ENCODE measurements at places on chromosomes 4 and X. TPM values are rescaled to one million over a fixed set of nuclear protein-coding genes. Genes with fewer than 3 reads are reported as not detected.

MAGEA11 gene
- not detected for total RNA-seq

GRCh38 chr4:26082565-26082964 lies 168.5 kb downstream of the SMIM20 start:
- peaks cover 19% of the 10 kb centered on the region for H3K27me3 ChIP-seq
- H3K36me3 ChIP-seq: no peaks in the 10 kb centered on the region
- no peak overlapping the region for H3K4me3 ChIP-seq

- DNase-seq: no peak
- H3K4me3 ChIP-seq: no peak overlapping the region
- no peaks in the 10 kb centered on the region for H3K27me3 ChIP-seq
- H3K36me3 ChIP-seq: no peaks in the 10 kb centered on the region
Measured at GRCh38 chr4:162364651-162365050, 200.9 kb upstream of the FSTL5 start.

CT47B1 gene
- total RNA-seq: not detected

- no peak overlapping the region for H3K4me3 ChIP-seq
- H3K4me1 ChIP-seq: peaks cover 3% of the 10 kb centered on the region
- H3K36me3 ChIP-seq: peaks cover 8% of the 10 kb centered on the region
- H3K27ac ChIP-seq: no peak overlapping the region
- H3K27me3 ChIP-seq: no peaks in the 10 kb centered on the region
Measured at GRCh38 chrX:40749681-40750494, 14.5 kb upstream of the MED14 start.

DCAF4L1 gene
- 0.26 TPM for total RNA-seq

DNA sequence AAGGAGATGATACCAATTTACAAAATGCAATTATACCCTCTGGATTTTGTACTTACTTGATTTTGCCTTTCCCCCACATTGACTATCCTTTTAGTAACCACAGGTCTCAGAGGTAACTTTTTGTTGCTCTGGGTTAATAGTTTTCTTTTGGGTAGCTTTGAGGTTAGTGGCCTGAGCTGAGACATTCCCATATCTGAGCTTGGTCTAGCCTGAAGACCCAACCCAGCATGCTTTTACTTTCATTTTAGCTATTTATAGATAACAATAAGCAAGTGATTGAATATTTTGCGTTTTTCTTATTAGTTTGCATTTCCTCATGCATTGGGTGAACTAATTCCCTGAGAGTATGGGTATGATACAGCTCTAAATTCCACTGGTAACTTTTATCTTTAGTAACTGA lies 11.8 kb downstream of the HTN1 start:
- no peaks in the 10 kb centered on the region for H3K36me3 ChIP-seq
- no peaks in the 10 kb centered on the region for H3K4me1 ChIP-seq
- no peak overlapping the region for H3K4me3 ChIP-seq
- peaks cover 2% of the 10 kb centered on the region for H3K27me3 ChIP-seq

DAPP1 gene
- not detected for total RNA-seq

MXRA5 gene
- total RNA-seq: 1.3 TPM

CSAG3 gene
- not detected for total RNA-seq

DKC1 gene
- 83.5 TPM for total RNA-seq

- no peaks in the 10 kb centered on the region for H3K36me3 ChIP-seq
- no peak overlapping the region for H3K27ac ChIP-seq
- no peaks in the 10 kb centered on the region for H3K27me3 ChIP-seq
- peaks cover 11% of the 10 kb centered on the region for H3K4me1 ChIP-seq
- DNase-seq: no peak
- H3K4me3 ChIP-seq: no peak overlapping the region
Measured at GRCh38 chr4:188639479-188640100, 500.3 kb downstream of the TRIML1 start.

CXorf65 gene
- total RNA-seq: not detected

- no peak for DNase-seq
- H3K4me3 ChIP-seq: no peak overlapping the region
- H3K27ac ChIP-seq: no peak overlapping the region
Measured at GRCh38 chrX:36528661-36529060, 479.5 kb upstream of the FAM47C start.

CCDC110 gene
- total RNA-seq: 0.14 TPM

GRCh38 chrX:140944710-140945109 lies 57.7 kb upstream of the SPANXB1 start:
- DNase-seq: no peak
- no peaks in the 10 kb centered on the region for H3K36me3 ChIP-seq
- H3K4me3 ChIP-seq: no peak overlapping the region

DNA sequence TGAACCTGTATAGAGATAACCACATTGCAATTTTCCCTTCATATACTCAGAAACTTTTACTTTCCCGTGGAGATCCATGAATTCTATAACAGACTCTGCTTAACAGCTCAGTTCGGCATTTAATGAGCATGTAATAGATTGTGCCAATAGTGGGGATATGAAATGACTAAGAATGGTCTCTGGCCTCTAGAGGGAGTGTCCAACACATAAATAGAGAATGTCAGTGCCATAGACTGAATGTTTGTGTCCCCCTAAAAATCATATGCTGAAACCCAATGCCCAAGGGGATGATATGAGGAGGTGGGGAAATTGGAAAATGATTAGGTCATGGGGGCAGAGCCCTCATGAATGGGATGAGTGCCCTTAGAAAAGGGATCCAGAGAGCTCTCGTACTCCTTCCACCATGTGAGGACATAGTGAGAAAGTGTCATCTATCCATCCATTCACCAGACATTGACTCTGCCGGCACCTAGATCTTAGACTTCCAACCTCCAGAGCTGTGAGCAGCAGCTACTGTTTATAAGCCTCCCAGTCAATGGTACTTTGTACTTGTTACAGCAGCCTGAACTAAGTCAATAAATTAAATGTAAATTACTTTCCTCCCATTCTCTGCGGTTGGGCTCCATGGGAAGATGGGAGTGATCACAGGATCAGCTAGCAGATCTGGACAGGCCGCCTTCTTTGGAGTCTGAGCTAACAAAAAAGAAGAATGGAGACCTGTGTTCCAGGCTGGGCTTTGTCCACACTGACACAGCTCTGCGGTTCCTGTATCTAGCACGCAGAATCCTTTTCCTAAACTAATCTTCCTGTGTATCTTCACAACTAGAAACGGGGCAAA lies 28.1 kb upstream of the HPSE start:
- no peaks in the 10 kb centered on the region for H3K27me3 ChIP-seq
- H3K4me3 ChIP-seq: no peak overlapping the region
- H3K4me1 ChIP-seq: peaks cover 14% of the 10 kb centered on the region

GRCh38 chrX:103651151-103651773 lies 22.5 kb downstream of the TCEAL1 start:
- DNase-seq: no peak
- H3K4me1 ChIP-seq: no peaks in the 10 kb centered on the region
- H3K4me3 ChIP-seq: no peak overlapping the region

KCTD8 gene
- total RNA-seq: not detected

- H3K36me3 ChIP-seq: no peaks in the 10 kb centered on the region
- H3K4me1 ChIP-seq: no peaks in the 10 kb centered on the region
- no peak for DNase-seq
- H3K27me3 ChIP-seq: no peaks in the 10 kb centered on the region
Measured at GRCh38 chr4:109953556-109953955, 40.9 kb downstream of the EGF start.

DNA sequence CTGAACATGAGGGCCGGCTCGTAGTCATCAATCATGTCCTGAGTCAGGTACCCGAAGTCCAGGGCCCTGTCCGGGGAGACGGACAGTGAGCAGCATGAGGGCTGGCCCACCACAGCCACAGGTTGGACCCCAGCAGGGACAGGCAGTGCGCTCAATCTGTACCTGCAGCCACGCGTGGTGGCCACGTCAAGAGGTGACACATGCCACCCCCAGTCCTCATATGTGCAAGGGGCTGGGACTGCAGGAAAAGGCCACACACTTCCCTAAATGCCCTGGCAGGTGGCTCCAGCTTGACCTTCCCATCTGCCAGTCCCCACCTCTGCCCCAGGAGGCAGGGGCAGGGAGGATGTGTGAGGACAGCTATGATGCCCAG lies 73.8 kb upstream of the MXD4 start:
- no peak overlapping the region for H3K27ac ChIP-seq
- no peaks in the 10 kb centered on the region for H3K27me3 ChIP-seq
- DNase-seq: no peak
- no peaks in the 10 kb centered on the region for H3K4me1 ChIP-seq

DNA sequence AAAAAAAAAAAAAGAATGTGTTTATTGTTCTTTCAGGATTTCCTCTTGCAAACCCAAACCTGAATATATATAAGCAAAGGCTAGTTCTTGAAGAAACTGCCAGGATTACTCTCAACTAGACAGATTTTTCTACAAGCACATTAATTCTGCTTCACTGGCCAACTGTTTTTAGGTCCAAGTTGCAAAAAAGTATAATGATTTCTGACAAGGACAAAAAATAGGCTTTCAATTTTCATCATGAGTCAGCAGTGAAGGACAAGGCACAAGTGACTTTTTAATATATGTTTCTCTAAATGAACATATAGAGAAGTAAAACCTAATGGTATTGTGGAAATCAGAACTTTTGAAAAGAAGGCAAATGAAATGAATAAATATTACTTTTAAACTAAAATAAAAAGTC lies 73.7 kb downstream of the ELOVL6 start:
- no peak overlapping the region for H3K4me3 ChIP-seq
- no peak for DNase-seq
- H3K27ac ChIP-seq: no peak overlapping the region
- H3K4me1 ChIP-seq: peaks cover 9% of the 10 kb centered on the region
- H3K36me3 ChIP-seq: peaks cover 19% of the 10 kb centered on the region
- no peaks in the 10 kb centered on the region for H3K27me3 ChIP-seq

NALF2 gene
- total RNA-seq: 5.7 TPM

DNA sequence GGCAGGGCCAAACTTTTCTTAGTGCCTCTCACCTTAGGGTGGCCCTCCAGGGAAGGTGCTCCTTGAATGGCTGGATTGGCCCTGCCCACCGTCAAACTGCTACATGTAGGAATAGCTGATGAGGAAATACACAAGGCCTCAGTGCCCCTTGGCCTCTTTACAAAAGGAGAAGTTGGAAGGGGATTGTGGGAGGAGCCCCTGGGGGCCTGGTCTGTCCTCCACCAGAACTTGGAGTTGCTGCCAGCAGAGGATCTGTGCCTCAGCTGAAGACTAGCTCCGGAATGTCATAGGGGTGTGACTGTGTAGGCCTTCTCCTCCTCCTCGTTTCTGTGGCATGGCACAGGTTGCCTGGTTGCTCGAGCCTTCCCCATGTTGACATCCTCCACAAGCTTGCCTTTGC lies 142.7 kb downstream of the AMMECR1 start:
- no peak for DNase-seq
- H3K36me3 ChIP-seq: peaks cover 23% of the 10 kb centered on the region
- H3K27ac ChIP-seq: no peak overlapping the region
- no peaks in the 10 kb centered on the region for H3K4me1 ChIP-seq
- no peak overlapping the region for H3K4me3 ChIP-seq

DNA sequence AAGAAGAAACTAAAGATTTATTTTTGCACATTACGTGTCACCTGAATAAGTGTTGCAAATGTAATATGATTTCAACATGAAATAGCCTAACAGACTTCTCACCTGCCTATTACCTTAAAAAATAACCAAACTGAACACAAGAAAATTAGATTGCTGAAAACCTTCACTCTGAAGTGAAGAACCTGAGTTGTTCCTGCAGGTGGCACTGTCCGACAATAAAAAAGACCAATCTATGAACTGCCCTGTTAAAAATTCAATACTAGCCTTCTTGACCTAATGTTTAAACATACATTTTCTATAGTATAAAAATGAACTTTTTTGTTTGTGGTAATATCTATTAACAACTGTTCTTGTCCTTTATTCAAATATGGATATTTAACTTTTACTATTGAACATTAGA lies 69.2 kb upstream of the PNPLA4 start:
- H3K36me3 ChIP-seq: no peaks in the 10 kb centered on the region
- no peaks in the 10 kb centered on the region for H3K4me1 ChIP-seq
- no peak overlapping the region for H3K27ac ChIP-seq

DNA sequence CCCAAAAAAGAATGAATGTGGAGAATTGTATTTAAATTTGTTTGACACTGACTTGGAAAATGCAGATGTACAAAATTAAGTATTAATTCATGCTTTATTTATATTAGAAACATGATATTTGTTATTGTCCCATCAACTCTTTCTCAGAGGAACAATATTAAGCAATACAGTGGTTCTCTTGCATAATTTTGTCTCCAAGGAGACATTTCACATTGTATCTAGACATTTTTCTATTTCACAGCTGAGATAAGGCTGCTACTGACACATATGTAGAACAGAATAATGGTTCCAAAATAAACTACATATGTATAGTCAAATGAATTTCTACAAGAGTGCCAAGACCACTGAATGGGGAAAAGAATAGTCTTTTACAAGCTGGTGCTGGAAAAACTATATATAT lies 427.9 kb upstream of the SPANXN1 start:
- no peaks in the 10 kb centered on the region for H3K36me3 ChIP-seq
- H3K4me3 ChIP-seq: no peak overlapping the region
- no peak overlapping the region for H3K27ac ChIP-seq
- H3K27me3 ChIP-seq: peaks cover 2% of the 10 kb centered on the region
- no peaks in the 10 kb centered on the region for H3K4me1 ChIP-seq

GAGE13 gene
- total RNA-seq: not detected

DNA sequence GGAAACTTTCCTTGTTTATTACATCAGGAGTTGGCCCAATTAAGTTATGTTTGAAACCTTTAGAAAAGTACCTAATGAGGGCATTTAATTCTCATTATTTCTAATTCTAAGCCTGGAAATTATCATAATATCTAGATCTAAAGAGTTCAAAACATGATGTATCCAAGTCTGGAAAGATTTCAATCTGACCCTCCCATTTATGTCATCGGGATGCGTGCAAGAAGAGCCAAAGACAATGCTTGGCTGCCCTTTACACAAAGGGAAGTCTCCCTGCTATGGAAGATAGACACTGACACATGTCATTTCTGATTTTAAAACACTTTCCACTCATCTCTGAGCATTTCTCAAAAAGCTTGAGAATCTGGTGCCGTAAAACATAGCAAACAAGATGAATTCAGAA lies 222.4 kb downstream of the ANTXR2 start:
- no peaks in the 10 kb centered on the region for H3K4me1 ChIP-seq
- H3K27ac ChIP-seq: no peak overlapping the region
- H3K36me3 ChIP-seq: no peaks in the 10 kb centered on the region

DNA sequence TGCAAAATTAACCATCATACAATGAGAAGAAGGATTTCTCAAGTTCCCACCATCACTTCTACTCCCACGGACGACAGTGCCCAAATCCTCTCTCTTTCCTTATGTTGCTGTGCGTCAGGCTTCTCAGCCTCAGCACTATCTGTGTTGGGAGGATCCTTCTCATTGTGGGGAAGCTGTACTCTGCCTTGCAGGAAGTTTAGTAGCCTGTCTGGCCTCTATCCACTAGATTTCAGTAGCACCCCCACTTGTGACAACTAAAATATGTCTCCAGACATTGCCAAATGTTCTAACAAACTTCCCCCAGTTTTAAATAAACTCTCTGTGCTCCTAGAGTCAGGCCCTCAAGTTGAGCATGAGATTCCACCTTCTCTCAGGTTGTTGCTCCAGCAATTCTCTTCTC lies 545.9 kb upstream of the ZFP42 start:
- no peak overlapping the region for H3K27ac ChIP-seq
- no peak for DNase-seq
- no peaks in the 10 kb centered on the region for H3K36me3 ChIP-seq
- no peak overlapping the region for H3K4me3 ChIP-seq

GRCh38 chr4:138659037-138659811 lies 356.4 kb upstream of the NOCT start:
- DNase-seq: no peak
- H3K27ac ChIP-seq: no peak overlapping the region
- H3K27me3 ChIP-seq: peaks cover 8% of the 10 kb centered on the region
- peaks cover 21% of the 10 kb centered on the region for H3K4me1 ChIP-seq
- no peak overlapping the region for H3K4me3 ChIP-seq
- no peaks in the 10 kb centered on the region for H3K36me3 ChIP-seq
